Forelimb muscle (tissue), 1 donor: ENCODE measurements at places on chromosomes 7 and 10. TPM values are rescaled to one million over a fixed set of nuclear protein-coding genes. Genes with fewer than 3 reads are reported as not detected.

Gene XPNPEP1
- polyA plus RNA-seq: 64.1 TPM

Gene SORBS1
- 76.7 TPM for polyA plus RNA-seq

Gene KIF20B
- polyA plus RNA-seq: 5.3 TPM

Gene MYH16
- 0.18 TPM for polyA plus RNA-seq

Gene CDNF
- polyA plus RNA-seq: 3.5 TPM

Gene STX1A
- polyA plus RNA-seq: 13.5 TPM

Gene DNAH11
- polyA plus RNA-seq: 0.30 TPM

Gene VWA2
- 0.48 TPM for polyA plus RNA-seq

Gene ABCA13
- polyA plus RNA-seq: 0.06 TPM

Gene TRIM56
- 7.6 TPM for polyA plus RNA-seq

Gene MSMB
- polyA plus RNA-seq: not detected

Gene FFAR4
- polyA plus RNA-seq: 0.04 TPM

Gene OR9A2
- not detected for polyA plus RNA-seq

Gene CTAGE8
- 0.75 TPM for polyA plus RNA-seq

Gene WEE2
- 0.09 TPM for polyA plus RNA-seq

Gene MTURN
- polyA plus RNA-seq: 80.0 TPM

Gene FKBP9
- polyA plus RNA-seq: 135 TPM

Gene TAS2R5
- polyA plus RNA-seq: 2.4 TPM

Gene ICA1
- 4.6 TPM for polyA plus RNA-seq

Gene NPFFR1
- polyA plus RNA-seq: 0.05 TPM

Gene FAM20C
- polyA plus RNA-seq: 32.0 TPM
